ENCODE measurements at places on chromosomes 7 and 10.

DNA sequence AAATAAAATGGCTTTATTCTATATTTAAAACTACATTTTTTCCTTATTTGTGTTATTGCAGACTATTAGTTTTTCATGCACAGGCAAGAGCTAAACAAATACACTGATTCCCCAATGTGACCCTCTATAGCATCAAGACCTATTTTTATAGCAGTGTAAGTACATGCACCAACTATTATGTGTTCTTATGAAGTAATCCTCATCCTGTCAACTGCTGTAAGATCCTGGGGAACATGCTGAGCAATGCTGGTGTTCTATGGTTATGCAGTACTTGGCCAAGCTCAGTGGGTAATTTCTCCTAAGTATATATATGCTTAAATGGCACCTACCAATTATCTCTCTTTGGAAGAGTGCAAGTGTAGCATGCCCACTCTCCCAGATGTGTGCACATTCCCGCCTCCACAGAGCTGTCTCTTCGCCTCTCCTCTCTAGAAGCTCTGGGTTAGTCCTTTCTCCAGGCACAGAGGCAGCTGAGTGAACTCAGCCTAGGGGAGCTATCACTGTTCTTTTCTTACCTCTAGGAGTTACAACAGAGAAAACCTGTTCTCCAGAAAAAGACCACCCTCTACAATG is 428.8 kb downstream of the KCNMA1 start:
- DNase-seq, result no peak

DNA sequence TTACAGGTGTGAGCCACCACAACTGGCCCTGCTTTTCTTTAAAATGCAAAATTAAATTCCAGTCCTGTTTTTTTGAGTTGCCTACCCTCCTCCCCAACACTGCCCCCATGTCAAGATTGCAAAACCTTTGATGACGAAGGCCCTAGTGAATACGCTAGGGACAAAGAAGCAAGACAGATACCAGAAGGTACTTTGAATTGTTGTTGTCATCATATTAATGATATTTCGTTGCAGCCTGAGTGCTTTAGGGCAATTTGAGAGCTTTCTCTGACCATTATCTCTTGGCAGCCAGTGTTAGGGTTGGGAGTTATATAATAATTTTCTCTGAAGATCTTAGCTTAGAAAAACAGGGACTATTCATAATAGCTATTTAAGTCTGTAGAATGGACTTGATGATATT is 7.1 kb downstream of the CCSER2 start:
- DNase-seq, result no peak

GRCh38 chr10:61487506-61487905 is 34.3 kb upstream of the TMEM26 start:
- DNase-seq, result no peak

DNA sequence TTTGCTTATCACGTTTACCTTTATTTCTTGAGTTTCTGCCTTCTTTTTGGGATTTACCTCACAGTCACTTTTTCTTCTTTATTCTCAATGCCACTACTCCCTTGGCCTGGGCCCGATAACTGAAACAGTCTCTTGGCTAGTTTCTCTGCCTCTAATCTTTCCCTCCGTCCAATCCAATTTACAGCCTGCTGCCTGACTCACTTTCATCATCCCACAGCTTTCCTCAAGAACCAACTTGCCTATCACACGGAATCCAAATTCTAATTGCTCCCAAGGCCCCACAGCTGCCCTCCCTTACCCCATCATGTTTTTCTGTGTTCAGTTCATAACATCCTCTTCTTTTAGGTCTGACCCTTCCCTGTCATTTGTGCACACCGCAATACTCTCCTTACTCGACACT is 121.4 kb downstream of the HIPK2 start:
- no peak for DNase-seq

DNA sequence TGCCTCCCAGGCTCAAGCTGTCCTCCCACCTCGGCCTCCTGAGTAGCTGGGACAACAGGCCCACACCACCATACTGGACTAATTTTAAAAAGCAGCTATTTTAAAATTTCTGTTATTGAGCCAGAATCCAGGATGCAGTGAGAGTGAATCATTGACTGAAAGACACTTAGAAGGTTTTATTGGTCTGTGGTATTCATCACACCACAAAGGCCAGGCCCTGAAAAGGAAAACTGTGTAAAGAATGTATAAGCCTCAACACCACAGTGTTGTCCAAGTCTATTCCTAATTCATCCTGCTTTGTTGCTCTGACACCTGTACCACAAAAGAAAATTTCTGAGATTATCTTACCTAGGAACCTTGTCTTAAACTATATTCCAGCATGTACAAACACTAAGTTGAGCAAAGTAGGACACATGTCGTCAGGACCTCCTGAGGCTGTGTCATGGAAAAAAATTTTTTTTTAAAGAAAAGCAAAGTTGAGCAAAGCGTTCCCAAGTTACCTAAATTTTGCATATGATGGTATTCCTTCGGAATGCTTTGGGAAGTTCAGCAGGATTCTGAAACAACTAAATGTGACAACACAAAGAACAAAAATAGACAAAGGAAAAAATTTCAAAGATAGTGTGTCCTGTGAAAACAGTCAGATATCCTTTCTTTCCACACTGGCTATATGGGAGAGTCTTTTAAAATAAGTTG is 129.6 kb upstream of the MKLN1 start:
- DNase-seq, result no peak

GRCh38 chr10:58431903-58432302 is 46.7 kb downstream of the TFAM start:
- no peak for DNase-seq

- DNase-seq, result no peak
These were observed 270.8 kb downstream of the ELFN1 start for GRCh38 chr7:1940863-1941262.

DNA sequence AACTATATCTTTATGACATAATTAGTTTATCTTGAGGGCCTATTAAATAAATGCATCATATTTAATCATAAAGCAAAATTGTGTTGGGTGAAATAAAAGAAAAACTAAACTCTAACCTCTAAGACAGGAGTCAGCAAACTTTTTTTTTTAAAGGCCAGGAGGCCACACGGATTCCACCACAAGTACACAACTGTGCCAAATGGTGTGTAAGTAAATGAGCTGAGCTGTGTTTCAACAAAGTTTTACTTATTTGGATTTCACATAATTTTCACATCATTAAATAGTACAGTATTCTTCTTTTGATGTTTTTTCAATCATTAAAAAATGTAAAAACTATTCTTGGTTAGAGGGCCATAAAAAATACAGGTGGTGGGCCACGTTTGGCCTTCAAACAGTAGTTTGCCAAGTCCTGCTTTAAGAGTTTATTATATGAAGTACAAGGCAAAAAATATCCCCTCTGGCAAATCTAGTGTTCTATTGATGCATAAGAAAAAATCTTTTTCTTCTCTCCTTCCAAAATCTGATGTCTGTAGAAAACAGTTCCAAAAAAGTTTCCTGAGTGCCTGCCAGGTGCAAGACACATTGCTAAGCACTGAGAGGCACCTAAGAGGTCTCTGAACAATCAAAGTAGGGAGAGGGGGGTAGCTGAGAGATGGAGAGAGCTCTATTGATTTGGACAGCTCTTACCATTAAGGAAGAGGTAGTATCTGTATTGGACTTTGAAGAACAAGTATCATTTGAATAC is 26.5 kb upstream of the SPOCK2 start:
- DNase-seq, result no peak

GRCh38 chr7:81510122-81510521 is 259.7 kb downstream of the HGF start:
- no peak for DNase-seq

DNA sequence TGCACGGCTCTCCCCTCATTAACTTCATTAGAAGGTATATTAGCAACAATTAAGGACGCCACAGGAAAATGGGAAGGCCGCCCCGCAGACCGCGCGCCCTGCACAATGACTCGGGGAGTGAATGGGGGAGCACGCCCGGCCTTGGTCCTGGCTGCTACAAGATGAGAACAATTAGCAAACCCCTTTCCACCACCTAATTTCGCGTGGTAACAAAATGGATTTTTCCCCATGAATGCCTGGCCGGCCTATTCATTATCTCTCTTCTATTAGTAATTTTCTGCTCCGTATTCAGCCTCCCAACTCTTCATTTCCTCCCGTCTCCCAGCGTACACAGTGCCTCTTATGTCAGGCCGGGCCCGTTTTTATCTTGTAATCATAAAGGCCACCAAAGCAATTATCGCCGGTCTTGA is 346.9 kb downstream of the DNAJB6 start:
- no peak for DNase-seq

- DNase-seq, result no peak
These were observed 205.4 kb upstream of the SH2B2 start for GRCh38 chr7:102081244-102081627.

- DNase-seq, result no peak
These were observed 10.0 kb downstream of the CAMK2B start for GRCh38 chr7:44315301-44315903.

GRCh38 chr10:80464557-80465450 is 10.7 kb downstream of the TSPAN14 start:
- no peak for DNase-seq

- DNase-seq, result no peak
These were observed 78.7 kb downstream of the HYCC1 start for GRCh38 chr7:22935269-22935668.

DNA sequence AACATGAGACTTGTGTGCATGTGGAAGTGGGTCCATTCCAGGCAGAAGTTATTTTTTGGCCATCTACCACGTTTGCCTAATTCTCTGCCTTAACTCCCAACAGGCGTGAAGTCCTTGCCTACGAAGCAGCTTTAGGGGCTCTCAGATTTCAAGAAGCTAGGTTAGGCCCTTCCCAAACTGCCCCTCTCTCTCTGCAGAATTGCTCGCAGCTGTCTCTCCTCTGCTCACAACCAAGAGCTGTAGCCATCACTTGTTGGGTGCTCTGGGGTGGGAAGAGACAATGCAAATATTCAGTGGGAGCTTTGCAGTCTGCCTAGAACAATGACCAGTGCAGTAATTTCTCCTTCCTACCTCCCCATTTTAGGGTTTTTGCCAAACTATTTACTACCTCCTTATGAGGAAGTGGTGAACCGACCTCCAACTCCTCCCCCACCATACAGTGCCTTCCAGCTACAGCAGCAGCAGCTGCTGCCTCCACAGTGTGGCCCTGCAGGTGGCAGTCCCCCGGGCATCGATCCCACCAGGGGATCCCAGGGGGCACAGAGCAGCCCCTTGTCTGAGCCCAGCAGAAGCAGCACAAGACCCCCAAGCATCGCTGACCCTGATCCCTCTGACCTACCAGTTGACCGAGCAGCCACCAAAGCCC is 24.9 kb downstream of the CYP17A1 start:
- DNase-seq, result no peak

GRCh38 chr10:22589851-22590514 is 124.4 kb downstream of the PIP4K2A start:
- no peak for DNase-seq

- no peak for DNase-seq
These were observed 81.4 kb downstream of the ORC5 start for GRCh38 chr7:104126411-104126841.

GRCh38 chr10:124680675-124681074 is 63.5 kb downstream of the FAM53B start:
- DNase-seq, result no peak

- DNase-seq, result no peak
These were observed 165.7 kb downstream of the OTUD1 start for GRCh38 chr10:23604613-23605012.

DNA sequence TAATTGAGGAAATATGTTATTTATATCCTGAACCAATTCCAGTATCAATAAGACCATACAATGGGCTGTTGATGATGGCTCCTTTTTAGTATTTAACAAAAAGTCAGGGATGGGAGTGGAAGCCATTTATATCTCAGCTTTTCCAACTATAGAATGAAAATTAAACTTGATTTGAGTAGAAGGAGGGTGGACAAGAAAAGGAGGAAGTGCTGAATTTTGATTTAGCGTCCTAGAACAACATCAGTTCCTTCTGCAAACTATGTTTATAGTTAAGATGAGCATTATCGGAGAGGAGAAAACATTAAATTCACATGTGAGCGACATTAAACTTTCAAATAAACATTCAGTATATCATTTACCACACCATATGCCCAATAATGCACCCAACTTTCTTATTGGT is 149.3 kb upstream of the YAE1 start:
- DNase-seq, result no peak

DNA sequence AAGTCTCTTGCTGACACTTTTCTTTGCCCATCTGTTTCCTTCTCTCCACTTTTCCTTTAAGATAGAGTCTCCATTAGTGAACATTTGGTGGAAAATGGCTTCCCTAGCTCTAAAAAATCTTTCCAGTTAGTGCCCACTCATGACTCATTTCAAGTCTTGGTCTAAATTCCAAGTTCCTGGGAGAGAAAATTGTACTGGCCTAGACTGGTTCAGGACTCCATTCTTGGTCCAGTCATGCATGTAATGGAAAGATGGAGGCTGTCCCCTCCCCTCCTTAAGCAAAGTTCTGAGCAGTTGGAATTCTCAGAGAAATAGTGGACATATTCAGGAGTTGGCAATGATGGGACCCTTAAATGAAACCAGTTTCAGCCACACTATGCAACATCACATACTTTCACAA is 3.8 kb upstream of the ALDH18A1 start:
- no peak for DNase-seq

- DNase-seq, result no peak
These were observed 14.9 kb upstream of the RAPGEF5 start for GRCh38 chr7:22371878-22372277.

- DNase-seq, result no peak
These were observed 225.3 kb upstream of the INHBA start for GRCh38 chr7:41928166-41928565.

- DNase-seq, result no peak
These were observed 42.6 kb upstream of the GSAP start for GRCh38 chr7:77458786-77459185.

GRCh38 chr7:130277763-130278643 is 11.3 kb downstream of the CPA2 start:
- no peak for DNase-seq

DNA sequence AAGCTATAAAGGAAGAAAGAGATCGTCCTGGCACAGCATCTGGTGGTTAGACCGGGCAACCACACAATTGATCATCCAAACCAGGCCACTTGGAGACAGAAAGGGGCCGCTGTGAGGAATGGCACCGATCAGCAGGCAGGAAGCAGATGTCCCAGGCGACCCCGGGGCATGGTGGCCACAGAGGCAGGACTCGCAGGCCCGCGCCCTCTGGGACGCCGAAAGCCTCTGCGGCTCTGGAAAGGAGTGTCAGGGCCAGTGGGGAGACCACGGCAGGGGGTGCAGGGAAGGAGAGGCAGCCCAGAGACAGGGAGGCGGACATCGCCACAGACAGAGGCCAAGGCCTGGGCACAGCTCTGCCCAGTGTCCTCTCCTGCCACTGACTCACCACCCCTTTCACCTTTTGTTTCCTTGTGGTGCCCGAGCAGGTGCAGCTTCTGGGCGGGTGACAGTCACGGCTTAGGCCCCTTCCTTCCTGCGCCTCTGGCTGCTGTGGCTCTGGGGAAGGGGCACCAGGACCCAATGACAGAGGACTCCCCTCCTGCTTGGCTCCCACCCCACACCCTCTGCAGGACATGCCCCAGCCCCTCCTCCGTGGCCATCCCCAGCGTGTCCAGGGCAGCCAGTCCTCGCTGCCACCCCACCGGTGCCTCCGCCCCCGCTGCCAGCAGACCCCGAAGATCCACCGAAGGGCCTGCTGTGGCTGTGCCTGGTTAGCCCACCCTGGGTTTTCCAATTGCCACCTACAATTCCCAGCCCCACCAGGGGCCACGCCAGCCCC is 10.9 kb downstream of the STK32C start:
- no peak for DNase-seq

GRCh38 chr10:11357439-11357838 is 254.0 kb downstream of the USP6NL start:
- DNase-seq, result no peak
